Stimulated activated naive CD4-positive, alpha-beta T cell (primary cell): ENCODE measurements at places on chromosomes 6 and 20.

- DNase-seq = peak; percentile 35
Observed at GRCh38 chr6:152338335-152339125, 298.6 kb downstream of the SYNE1 start.

DNA sequence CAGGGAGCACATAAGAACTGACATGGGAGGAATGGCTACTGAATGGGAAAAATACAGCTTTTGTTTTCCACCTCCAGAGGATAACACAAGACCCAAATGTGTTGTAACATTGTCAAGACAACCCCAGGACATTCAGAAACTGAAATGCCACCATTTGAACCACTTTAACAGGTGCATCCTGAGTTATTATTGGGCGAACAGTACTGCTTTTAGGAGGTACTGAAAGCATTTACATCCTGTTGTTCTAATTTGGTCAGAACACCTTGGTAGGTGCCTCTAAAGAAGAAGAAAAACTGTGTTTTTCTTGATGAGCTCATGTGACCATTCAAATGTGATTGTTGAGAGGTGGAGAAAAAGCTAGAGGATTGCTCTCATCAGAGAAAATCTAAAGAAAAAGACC, 6.4 kb upstream of the TXNDC5 start:
- DNase-seq = no peak

- no peak for DNase-seq
Observed at GRCh38 chr20:53250456-53250855, 278.3 kb downstream of the TSHZ2 start.

GRCh38 chr20:2350606-2351005, 30.1 kb upstream of the TGM6 start:
- no peak for DNase-seq

GRCh38 chr6:70380252-70380651, 33.1 kb upstream of the FAM135A start:
- no peak for DNase-seq

DNA sequence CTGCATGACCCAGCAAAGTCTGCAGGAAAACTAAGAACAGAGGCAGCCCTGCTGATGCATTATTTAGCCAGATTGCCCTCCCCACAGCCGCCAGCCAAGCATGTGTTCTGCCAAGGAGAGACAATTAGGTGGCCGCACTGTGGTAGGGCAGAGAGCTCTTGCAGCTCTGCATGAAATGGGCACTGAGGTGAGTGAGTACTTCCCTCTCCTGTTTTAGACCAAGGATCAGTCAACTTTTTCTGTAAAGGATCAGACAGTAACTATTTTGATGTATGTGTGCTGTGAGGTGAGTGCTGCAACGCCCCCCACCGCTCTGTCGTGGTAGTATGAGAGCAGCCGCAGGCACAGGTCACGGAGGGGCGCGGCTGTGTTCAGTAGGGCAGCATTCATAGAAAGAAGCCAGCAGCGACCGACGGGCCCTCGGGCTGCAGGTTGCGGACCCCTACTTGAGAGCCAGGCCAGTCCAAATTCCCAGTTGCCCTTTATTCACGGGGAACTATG, 23.8 kb upstream of the FAM50B start:
- no peak for DNase-seq

GRCh38 chr6:79231101-79231500, 3.4 kb downstream of the HMGN3 start:
- DNase-seq = no peak

- DNase-seq = no peak
Observed at GRCh38 chr6:169964486-169965180, 213.2 kb downstream of the ERMARD start.

DNA sequence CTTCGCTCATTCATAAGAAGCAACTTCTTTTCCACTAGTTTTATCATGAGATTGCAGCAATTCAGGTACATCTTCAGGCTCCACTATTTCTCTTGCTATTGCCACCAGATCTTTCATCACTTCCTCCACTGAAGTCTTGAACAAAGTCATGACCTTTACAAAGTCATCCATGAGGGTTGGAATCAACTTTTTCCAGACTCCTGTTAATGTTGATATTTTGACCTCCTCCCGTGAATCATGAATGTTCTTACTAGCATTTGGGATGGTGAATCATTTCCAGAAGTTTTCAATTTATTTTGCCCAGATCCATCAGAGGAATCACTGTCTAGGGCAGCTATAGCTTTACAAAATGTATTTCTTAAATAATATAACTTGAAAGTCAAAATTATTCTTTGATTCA, 1.5 kb downstream of the CENPQ start:
- DNase-seq = no peak

- no peak for DNase-seq
Observed at GRCh38 chr6:126054258-126054702, 67.9 kb downstream of the TRMT11 start.

- no peak for DNase-seq
Observed at GRCh38 chr20:36861625-36861874, 14.4 kb upstream of the TLDC2 start.

DNA sequence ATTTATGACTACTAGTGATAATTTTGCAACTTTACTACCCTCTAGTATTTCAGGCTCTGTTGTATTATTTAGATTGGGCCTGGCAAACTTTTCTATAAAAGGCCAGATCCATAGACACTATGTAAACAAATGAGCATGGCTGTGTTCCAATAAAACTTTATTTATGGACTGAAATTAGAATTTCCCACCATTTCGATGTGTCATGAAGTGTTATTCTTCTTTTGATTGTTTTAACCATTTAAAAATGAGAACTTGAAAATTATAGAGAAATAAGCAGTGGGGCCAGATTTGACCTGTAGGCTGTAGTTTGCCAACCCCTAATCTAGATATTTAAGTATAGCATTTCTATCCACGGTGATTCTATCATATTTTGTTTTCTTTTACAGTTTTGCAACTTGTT, 61.5 kb upstream of the TFB1M start:
- no peak for DNase-seq

DNA sequence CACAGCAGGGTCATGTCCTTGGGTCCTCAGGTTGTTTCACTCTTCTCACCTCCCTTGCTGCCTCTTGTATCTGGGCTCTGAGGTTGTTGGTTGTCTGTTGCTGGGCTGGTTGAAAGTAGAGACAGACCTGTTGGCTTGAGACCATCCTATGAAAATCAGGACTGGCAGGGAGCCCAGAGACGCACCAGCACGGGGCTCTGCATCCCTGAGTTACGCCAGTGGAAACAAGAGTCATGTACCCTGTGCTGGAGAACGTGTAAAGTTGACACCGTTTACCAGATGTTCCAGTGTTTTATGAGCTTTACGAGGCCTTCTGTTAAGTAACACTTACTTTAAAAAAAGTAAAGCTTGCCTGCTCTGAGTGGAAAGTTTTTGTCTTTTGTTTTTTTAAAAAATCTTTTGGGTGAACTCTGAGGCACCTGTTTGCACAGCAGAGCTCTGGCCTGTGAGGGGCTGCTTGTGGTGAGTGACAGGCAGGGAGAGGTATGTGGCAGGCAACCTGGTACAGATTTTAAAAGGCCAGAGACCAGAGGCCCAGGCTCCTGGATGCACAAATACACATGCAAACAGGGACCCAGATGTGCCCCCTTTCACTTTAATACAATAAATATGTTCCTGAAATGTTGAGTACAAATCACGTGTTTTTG, 260.0 kb upstream of the SUPT3H start:
- no peak for DNase-seq

DNA sequence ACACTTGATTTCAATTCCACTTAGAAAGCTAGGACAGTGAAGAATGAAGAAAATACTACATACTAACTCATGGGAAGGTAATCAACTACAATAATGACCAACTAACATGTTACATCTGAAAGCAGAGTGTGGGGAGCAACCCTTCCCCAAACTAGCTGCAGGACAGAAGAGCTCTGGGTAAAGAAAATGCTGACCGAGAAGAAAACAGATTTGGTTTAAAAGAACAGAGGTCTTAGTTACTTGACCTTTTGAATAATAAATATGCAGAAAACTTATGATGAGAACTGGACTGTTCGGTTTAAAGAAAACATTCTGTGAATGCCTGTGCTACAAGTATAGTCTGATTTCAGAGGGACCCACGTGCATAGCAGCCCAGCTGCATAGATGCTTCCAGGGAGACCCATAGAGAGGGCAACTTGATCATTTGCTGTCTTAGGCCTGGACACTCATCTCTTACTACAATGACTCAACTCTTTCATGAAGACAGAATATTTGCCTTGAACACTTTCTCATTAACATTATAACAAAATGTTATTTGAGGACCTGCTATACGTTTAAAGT, 53.5 kb downstream of the RALGAPA2 start:
- no peak for DNase-seq

DNA sequence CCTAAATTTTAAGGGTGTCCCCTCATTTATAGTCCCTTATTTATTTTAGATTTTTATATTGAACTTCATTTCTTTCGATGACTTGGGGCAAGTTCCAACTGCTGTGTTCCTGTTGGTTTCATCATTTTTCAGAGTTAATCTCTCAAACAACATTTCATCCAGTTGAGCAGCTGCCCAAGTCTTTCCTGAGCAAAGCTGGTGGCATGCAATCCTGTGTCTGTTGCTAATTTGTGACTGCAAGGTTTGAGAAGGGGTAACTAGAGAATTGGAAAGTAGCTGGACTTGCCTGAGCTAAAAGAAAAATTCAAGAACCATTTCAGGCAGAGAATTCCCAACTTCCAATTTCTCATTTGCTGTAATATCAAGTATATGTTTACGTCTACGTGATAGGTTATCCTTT, 881.5 kb upstream of the SLC35B3 start:
- DNase-seq = no peak

- no peak for DNase-seq
Observed at GRCh38 chr20:32526125-32526524, 59.0 kb downstream of the NOL4L start.
